ENCODE measurements at places on chromosomes 13 and 19. TPM values are rescaled to one million over a fixed set of nuclear protein-coding genes. Genes with fewer than 3 reads are reported as not detected.

DNA sequence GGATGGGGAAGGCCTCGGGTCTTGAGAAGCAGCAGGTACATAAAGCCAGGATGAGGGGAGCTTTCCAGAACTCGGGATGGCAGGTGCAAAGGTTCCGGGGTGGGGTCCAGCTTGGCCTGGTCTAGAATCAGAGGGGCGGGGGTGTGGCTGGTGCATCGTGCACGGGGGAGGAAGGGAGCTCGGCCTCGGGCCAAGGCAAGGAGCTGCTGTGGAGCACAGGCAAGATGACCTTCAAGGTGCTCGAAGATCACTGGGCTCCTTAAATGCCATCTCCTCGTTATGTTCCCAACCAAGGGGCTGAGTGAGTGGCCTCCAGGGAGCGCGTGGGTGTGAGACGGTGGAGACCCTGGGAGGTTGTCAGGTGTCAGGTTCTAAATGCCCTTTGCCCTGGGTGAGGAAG is 16.1 kb upstream of the SIGLEC11 start:
- DNase-seq, result no peak

- DNase-seq, result no peak
Observed at GRCh38 chr19:2355168-2356035, 4.7 kb upstream of the TMPRSS9 start.

LILRB5 gene
- total RNA-seq, result not detected

DNA sequence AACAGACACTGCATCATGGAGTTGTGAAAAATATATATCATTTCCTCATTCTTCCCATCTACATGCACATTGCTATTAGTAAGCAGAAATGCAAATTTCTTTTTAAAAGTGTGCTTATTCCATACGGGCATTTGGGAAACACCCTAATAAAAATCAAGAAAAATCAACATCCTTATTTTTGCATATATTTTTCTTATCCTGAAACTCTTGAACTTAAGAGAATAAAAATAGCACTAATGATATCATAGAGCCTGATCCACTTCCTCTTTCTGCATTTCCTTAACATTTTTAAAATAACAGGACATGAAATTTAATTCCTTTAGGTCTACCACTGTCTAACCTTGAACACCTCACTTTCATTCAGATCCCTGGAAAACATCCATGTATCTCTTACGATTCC is 123.3 kb downstream of the VWA8 start:
- no peak for DNase-seq

C13orf42 gene
- total RNA-seq, result not detected

GRCh38 chr19:45492627-45493470 is 4.0 kb downstream of the RTN2 start:
- DNase-seq, result no peak

DNA sequence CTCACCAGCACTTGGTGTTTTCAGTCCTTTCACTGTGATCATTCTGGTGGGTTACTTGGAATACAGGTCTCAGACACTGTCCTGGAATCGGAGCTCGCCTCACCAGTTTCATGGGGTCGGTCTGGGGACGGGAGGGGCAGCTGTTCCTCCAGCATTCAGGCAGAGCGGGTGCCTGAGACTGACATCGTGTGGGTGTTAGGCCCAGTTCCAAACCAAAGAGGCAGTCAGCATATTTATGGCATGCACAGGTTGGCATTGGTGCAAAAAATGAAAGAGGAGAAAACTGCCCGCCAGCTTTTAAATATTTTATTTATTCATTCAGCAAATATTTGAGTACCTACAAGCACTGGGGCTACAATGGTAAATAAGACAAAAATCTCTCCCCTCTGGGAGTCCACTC is 20.1 kb downstream of the PLEKHF1 start:
- DNase-seq, result no peak
